ENCODE measurements at places on chromosomes 4 and X.
A peak's percentile ranks its signal among the peaks of the same experiment; 100 is the strongest.

DNA sequence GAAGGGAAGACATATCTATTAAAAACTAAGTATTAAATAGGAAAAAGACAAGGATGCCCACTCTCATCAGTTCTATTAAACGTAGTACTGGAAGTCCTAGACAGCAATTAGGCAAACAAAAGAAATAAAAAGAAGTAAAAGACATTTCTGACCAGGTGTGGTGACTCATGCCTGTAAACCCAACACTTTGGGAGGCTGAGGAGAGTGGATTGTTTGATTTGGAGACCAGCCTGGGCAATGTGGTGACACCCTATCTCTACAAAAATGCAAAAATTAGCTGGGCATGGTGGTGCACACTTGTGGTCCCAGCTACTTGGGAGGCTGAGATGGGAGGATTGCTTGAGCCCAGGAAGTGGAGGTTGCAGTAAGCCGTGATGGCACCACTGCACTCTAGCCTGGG is 1071.8 kb downstream of the FAT4 start:
- DNase-seq, result no peak

DNA sequence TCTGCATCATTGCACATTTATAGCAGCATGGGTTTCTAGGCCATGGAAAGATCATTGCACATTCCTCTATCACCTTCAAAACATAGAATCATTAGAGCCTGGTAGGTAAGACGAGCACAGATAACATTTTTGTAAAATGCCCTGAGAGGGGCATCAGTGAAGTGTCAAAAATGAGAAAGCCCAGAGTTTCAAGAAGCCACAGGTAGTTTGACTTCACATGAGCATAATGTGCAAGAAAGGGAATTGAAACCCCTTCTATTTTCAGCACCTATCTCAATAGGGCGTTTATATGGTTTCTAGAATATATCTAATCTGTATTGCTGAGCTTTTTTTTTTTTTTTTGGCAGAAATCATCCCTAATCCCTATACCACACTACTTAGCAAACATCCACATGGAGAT is 2441.7 kb downstream of the ARAP2 start:
- no peak for DNase-seq

DNA sequence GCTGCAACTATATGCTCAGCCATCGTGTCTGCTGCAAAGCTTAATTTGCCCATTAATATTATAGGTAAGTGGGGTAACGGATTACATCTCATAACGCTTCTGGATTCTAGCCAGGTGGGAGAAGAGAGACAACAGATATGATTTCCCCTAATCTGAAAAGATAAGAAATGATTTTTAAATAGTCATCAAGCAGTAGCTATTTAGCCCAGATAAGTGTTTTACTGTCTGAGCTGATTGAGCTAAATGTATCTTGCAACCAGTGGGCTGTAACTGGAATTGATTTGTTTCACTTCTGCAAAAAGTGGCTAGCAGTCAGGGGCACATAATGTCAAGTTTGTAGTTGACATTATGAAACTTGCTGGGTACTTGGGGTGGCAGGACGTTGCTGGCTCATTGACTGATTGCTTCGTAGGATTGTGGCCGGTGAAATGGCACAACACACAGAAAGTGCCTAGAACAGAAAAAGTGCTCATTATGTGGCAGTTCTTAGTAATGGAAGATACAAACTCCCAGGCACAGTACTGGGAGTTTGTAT is 18.5 kb downstream of the LAP3 start:
- DNase-seq, result peak; percentile 37

DNA sequence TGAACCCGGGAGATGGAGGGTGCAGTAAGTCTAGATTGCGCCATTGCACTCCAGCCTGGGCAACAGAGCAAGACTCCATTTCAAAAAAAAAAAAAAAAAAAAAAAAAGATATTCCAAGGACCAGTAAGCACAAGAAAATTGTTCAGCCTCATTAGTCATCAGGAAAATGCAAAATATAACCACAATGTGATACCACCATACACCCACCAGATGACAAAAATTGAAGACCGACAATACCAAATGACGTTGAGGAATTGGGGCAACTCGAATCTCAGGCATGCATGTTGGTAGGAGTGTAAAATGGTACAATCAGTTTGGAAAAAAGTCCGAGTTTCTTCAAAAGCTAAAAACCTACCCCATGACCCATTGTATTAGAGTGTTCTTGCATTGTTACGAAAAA is 130.2 kb upstream of the FAM9B start:
- DNase-seq, result no peak

GRCh38 chr4:21768349-21769310 is 179.9 kb downstream of the KCNIP4 start:
- DNase-seq, result no peak

- DNase-seq, result no peak
Measured at GRCh38 chr4:53012738-53013137, 150.6 kb downstream of the RASL11B start.

DNA sequence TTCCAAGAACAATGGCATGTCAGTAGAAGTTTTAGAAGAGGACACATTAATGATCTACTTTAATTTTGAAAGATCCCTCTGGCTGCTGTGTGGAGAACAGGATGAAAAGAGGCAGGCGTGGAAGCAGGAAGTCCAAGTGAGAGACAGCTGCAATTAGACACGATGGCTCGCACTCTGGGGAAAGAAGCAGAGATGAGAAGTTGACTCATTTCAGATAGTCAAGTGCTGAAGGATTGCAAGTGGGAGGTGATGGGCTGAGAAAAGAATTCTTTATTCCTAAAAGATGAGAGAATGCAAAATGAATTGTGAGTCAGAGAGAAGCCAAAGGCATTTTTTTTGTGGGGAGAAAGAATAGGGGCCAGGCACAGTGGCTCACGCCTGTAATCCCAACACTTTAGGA is 16.5 kb downstream of the RXFP1 start:
- DNase-seq, result no peak

DNA sequence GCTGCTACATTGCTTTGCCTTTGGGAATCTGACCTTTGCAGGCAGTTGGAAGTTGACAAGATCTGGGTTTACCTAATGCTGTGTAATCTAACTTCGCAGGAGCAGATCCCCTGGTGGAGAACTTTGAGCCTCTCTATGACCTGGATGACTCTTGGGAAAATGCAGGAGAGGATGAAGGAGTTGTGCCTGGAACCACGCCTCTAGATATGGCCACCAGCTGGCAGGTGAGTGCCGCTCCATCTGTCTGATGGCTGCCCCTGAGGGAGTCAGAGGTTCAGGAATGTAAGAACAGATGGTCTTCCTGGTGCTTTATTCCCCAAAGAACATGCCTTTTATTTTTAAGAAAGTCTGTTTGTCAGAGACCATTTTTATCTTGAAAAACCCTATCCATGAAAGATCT is 109.3 kb downstream of the NFKB1 start:
- no peak for DNase-seq

DNA sequence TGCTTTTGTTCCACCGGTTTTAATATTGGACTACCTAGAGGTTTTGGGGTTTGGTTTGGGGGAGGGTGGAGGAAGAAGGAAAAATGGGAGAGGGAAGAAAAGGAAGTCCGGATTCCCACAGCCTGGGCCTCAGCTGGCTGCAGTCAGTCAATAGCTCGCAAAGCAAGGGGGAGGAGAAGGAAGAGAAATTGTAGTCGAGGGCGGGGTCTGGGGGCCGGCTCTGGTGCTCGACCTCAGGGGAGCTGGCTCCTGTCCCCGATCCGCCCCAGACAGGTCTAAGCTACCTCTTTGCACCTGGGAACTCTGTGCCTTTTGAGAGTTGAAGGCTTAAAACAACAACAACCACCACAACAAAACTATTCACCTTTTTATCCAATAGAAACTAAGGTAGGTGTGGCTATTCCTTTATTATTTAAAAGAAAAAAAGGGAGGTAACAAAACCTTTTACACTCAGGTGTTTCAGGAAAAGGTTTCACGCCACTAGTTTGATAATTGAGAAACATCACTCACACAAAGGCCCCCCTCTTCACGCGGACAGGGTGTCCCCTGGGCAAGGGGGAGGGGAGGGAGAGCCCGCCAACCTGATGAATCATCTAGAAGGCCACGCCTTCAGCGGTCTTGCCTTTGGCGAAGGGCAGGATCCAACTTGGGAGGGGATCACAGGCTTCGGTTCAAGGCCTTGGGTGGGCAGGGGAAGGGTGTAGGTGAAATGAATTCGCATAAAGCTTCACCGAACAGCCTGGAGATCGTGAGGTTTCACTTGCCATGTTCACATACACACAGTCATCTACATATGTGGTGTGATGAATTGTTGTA is 1.6 kb upstream of the LNX1 start:
- DNase-seq, result no peak

GRCh38 chr4:133403913-133404312 is 254.8 kb downstream of the PCDH10 start:
- DNase-seq, result no peak

DNA sequence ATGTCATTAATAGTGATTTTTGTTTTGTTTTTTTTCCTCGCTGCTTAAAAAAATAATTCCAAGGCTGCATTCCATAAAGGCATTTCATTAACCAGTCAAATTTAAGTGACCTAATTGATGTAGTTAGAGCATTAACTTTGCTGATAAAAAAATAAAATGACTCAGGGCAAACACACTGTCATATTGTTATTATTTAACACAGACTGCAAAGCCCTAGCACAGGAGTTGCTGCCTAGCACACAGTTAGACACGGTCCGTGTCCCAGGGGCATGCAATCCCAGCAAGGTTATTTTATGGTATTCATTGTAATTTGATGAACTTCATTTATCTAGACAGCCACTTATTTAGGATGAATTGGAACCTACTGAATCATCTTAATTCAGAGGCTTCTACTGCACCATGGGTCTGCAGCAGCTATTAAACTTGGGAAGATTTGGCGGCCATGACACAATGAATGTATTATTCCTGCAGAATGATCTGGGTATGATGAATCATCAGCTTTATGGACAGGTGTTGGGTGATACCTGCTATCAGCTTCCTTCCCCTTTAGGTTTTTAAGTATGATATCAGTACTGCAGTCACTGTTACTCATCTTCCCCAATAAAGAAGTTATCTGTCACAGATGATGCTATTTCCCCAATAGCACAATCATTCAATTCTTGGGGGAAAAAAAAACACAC is 182.7 kb downstream of the PPARGC1A start:
- DNase-seq, result no peak

GRCh38 chr4:113179091-113179490 is 129.6 kb downstream of the ANK2 start:
- DNase-seq, result no peak

DNA sequence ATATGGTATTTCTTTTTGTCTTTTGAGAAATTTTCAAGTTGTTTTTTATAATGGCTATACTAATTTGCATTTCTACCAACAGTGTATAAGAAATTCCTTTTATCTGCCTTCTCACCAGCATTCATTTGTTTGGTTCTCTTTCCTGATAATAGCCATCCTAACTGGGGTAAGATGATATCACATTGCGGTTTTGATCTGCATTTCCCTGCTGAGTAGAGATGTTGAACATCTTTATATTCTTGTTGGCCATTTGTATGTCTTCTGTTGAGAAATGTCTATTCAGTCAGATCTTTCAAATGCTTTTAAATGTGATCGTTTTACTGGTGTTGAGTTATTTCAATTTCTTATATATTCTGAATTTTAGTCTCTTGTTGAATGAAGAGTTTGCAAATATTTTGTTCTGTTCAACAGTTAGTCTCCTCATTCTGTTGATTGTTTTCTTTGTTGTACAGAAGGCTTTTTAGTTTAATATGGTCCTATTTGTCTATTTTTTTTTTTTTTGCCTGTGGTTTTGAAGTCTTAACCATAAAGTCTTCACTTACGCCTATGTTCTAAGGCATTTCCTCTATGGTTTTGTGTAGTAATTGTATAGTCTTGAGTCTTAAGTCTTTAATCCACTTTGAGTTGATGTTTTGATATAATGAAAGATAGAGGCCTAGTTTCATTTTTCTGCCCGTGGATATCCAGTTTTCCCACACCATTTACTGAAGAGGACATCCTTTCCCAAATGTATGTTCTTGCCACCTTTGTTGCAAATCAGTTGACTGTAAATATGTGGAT is 1566.9 kb downstream of the STIM2 start:
- no peak for DNase-seq

- no peak for DNase-seq
Measured at GRCh38 chr4:112069110-112069509, 76.1 kb upstream of the FAM241A start.

DNA sequence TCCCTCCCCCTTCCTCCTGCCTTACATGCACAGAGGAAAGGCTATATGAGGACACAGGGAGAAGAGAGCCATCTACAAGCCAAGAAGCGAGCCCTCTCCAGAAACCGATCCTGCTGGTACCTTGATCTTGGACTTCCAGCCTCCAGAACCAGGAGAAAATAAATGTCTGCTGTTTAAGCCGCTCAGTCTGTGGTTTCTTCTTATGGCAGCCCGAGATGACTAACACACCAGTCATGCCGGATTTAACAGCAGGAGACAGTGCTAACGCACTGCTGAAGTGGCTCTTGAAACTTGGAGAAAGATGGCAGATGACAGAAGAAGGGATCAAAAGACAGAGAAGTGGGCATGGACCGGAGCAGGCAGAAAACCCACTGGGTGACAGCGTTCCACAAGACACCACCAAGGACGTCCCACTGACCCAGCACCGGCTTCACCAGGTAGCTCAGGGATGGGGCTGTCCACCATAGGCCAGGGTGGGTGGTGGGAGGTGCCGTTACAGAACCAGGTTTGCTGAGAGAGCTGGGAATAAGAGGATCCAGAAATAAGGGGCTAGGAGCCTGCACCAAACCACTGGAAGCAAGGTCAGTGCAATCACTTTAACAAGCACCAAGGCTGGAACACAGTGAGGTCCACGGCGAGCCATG is 6.2 kb upstream of the MAN2B2 start:
- no peak for DNase-seq

DNA sequence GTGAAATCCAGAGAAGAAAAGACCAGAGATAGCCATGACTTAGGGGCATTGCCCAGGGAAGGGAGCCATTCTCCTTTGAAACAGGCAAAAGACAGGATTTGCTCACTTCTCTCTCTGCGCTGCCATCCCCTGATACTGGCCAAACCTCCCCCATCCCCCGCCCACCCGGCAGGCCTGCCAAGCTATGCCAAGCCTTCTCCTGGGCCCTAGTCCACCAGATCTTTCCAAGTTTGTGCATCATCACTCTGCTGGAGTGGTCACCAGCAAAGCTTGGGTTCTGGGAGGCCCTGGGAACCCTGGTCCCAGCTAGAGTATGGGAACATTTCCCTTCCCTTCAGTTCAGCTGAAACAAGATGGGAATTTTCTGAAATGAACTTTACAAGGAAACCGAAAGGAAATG is 18.4 kb downstream of the EFNB1 start:
- no peak for DNase-seq

DNA sequence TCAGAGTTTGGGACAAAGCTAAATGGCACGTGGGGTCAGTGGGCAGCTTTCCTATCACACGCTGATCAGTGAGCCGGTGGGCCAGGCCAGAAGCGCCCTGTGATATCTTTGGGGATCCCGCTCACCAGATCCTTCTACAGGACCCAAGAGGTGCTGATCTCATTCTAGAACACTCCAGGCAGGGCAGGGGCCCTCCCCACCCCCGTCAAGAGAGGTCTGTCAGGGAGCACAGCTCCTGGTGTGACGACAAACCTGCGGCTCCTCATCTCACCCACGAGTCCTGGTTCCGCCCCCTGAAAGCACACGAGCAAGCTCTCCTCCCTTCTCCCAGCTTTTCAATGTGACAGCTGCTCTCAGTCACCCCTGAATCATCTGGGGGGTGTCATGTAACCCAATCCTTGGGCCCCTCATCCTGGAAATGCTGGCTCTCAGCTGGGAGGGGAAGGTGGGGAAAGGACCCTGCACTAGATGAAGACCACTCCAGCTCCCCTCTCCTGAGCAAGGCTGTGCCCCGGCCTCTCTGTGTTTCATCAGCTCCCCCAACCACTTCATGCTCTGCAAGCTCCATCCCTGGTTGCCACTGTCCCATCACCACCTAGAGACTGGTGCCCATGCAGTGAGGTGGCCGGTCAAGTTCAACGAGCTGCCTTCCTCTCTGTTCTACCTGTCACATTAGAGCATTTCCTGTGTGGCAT is 4.6 kb downstream of the HCFC1 start:
- DNase-seq, result peak; percentile 38

GRCh38 chrX:140918398-140919038 is 83.9 kb upstream of the SPANXB1 start:
- peak; percentile 73 for DNase-seq

All from CD4-positive, alpha-beta T cell treated with Interleukin-15 for 1 hour (primary cell).